ENCODE measurements at places on chromosomes 5 and 9. TPM values are rescaled to one million over a fixed set of nuclear protein-coding genes. Genes with fewer than 3 reads are reported as not detected.

- DNase-seq: no peak
- no peaks in the 10 kb centered on the region for H3K36me3 ChIP-seq
- no peak overlapping the region for H3K27ac ChIP-seq
- peaks cover 37% of the 10 kb centered on the region for H3K27me3 ChIP-seq
Observed at GRCh38 chr5:93603793-93604643, 21.0 kb downstream of the NR2F1 start.

The NR5A1 gene
- 0.96 TPM for total RNA-seq

The RETREG1 gene
- 2.9 TPM for total RNA-seq

The PCDHA12 gene
- not detected for total RNA-seq

The TMEM252 gene
- total RNA-seq: not detected

The FBP2 gene
- not detected for total RNA-seq

DNA sequence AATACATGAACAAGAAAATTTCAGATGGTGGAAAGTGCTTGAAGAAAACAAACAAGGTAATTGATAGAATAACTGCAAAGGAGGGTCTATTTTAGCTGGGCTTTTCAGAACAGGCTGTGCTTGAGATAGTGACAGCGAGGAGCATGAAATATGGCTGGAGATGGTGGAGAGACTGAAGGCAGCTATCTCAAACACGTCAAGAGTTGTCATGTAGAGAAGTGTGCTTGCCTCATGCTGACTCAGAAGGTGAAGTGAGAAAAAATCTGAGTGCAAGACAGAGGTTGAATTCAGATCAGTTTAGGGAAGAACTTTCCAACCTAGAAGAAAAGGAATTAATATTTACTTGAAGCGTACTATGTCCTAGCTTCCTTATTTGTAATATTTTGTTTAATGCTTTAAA is 115.5 kb upstream of the RANBP3L start:
- no peak overlapping the region for H3K4me3 ChIP-seq
- H3K27me3 ChIP-seq: no peaks in the 10 kb centered on the region
- no peaks in the 10 kb centered on the region for H3K36me3 ChIP-seq
- no peak for DNase-seq

DNA sequence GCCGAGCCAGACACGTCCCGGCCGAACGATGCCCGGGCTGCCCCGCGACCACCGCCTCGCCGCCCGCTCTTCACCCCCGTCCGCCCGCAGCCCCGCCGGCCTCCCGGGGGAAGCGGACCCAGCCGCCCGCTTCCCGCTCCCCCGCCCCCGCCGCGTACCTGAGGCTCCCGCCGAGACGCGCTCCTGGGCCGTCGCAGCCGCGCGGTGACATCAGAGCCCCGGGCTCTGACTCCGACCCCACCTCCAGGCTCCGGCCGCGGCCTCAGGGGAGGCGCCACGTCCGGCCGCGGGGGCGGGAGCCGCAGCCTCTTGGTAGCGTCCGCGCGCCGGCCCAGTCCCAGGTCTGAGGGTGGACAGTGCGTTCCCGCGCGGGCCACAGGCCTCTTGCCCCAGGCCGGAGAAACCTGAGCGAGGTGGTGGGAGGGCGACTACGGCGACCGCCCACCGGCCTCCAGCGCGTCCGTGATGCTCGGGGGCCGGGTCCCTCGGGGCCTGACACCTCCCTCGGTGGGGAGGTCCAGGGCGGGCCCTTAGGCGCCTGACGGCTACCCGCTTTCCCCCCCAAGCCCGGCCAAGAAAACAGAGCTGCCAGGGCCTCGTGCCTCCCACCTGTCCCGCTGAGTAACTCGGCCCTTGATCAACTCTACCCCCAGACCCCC is at the start of gene SHROOM1:
TSS of gene SHROOM1 (minus strand) at position 212 of the 659 bp plus-strand sequence. CDS start 4,507 bp downstream, outside the sequence.
- H3K4me3 ChIP-seq: peak within 1 kb of the TSS; percentile 74
- no peaks in the 10 kb centered on the region for H3K36me3 ChIP-seq
- peaks cover 5% of the 10 kb centered on the region for H3K4me1 ChIP-seq
- H3K27me3 ChIP-seq: no peaks in the 10 kb centered on the region
- peak within 1 kb of the TSS; percentile 18 for H3K27ac ChIP-seq
